CD4-positive, alpha-beta T cell treated with Interleukin-2 at 100 ng/mL for 4 hours (primary cell): ENCODE measurements at places on chromosomes 3 and 15.

GRCh38 chr15:76433798-76434400 is 97.3 kb downstream of the ISL2 start:
- no peak for DNase-seq

GRCh38 chr3:176403531-176403930 is 793.8 kb downstream of the TBL1XR1 start:
- no peak for DNase-seq

DNA sequence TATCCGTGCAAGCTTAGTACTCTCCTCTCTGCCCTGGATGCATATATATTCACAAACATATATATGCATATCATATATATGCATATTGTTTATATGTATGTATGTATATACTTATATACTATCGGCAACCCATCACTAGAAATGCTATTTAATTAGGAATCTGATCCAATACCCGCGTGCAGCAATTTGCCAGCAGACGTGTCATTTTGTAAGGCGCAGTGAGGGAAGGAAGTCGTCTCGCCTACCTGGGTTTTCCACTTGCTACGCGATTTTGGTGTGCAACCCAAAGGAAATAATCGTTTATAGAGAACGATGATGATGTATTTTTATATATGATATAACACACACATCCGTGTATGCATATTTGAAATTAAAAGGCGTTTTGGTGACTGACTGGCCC is 5.6 kb upstream of the FEZF2 start:
- no peak for DNase-seq

DNA sequence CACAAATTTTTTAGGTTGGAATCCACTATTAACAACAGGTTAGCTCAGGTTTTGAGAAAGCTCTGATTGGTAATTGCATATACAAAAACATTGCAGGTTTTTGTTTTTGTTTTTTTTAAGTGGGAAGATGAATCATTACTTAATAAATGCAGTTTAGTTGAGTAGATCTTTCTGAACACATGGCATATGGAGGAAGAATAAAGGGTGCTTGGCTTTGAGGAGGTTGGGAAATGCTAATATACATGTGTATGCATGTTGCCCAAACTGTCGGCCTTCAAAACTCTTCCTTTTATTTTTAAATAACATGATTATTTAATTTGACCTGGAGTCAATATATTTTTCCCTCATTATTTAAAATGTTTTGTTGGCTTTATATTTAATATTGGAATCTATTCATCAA is 32.8 kb downstream of the ZBTB38 start:
- no peak for DNase-seq

- DNase-seq = no peak
These were observed 39.8 kb upstream of the FGF7 start for GRCh38 chr15:49383266-49383665.

GRCh38 chr3:150270883-150271590 is 137.1 kb upstream of the TSC22D2 start:
- no peak for DNase-seq

DNA sequence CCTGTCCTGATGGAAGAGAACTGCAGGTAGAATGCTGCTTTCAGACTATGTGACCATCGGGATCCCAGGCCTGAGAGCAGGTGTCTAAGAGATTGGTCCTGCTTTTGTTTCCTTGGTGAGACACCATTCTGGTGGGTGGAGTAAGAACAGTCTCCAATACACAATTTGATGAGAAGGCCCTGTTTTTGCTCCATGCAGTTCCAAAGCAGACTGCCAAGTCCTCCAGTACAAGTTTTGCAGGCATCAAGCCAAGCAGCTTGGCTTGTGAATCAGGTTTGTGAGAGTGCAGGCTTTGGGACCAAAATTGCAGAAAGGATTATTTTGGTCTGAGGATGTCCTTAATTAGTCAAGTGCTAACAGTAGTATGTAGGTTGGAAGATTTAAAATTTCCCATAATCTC is 381.6 kb downstream of the FOXP1 start:
- DNase-seq = no peak

- peak; percentile 50 for DNase-seq
These were observed 4.6 kb downstream of the STIMATE start for GRCh38 chr3:52892625-52893311.
